ENCODE measurements at places on chromosomes 2 and 18.

GRCh38 chr18:9323750-9324445, 10.7 kb upstream of the TWSG1 start:
- DNase-seq, result no peak

DNA sequence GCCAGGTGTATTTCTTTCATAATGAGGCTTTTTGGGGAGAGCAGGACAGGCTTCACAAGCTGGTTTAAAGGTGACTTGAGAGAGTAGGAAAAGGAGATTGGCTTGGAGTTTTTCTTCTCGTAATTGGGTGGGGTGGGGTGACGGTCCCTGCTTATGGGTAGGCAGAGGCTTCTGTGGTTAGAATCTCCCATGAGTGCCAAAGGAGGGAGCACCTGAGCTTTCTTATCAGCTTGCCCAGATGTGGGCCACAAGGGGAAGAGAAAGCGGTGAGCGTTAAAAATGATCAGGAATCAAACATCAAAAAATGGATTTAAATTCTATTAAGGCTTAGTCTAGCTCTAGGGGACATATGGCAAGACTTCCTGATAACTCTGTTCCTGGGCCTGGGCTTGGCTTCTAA, 9.7 kb upstream of the PNPT1 start:
- no peak for DNase-seq

- DNase-seq, result no peak
Measured at GRCh38 chr2:63051795-63052333, 1.2 kb downstream of the OTX1 start.

- peak; percentile 88 for DNase-seq
Measured at GRCh38 chr2:48250943-48251342, 279.0 kb upstream of the STON1 start.

- peak; percentile 28 for DNase-seq
Measured at GRCh38 chr2:75403991-75404428, 156.7 kb downstream of the EVA1A start.
